ENCODE measurements at places on chromosomes 16 and 17. TPM values are rescaled to one million over a fixed set of nuclear protein-coding genes. Genes with fewer than 3 reads are reported as not detected.
A peak's percentile ranks its signal among the peaks of the same experiment; 100 is the strongest.

GRCh38 chr17:81890447-81891302 lies 711 bp downstream of the ALYREF start:
- peaks cover 23% of the 10 kb centered on the region for H3K36me3 ChIP-seq
- peaks cover 32% of the 10 kb centered on the region for H3K4me1 ChIP-seq
- no peak for DNase-seq
- peak overlapping the region; percentile 89 for H3K4me3 ChIP-seq
- no peak overlapping the region for H3K27ac ChIP-seq
- no peaks in the 10 kb centered on the region for H3K27me3 ChIP-seq

SLFN14 gene
- not detected for total RNA-seq

DNA sequence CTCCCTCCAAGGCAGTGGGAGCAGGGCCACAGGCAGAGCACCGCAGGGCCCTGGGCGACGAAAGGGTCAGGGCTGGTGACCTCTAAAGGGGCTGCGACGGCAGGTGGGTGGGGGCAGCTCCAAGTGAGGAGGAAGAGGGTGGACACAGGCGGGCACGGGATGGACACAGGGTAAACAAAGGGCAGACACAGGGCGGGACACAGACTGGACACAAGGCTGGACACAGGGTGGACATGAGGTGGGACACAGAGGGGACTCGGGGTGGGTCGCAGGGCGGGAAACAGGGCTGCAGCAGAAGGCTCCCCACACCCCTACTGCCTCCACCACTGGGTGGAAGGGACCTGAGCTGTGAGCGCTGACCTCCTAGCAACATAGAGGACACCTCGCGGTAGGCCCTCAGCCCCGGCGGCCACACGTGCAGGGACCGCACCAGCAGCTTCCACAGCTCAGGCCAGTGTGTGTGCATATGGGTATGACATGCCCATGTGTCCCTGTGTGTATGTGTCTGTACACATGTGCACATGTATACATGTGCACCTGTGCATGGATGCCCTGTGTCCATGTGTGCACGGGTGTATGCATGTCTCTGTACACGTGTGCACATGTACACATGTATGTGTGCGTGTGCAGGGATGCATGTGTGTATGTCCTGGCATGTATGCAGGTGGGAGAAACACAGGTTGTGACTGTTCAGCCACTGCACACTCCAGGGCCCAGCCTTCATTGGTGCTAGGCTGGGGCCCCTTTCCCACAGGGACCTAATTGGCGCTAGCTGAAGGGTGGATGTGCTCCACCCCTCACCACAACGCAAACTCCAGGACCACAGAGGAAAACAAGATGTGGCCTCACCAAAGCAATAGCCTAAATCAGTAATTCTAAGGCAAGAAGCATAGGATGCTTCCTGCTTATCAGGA lies 7.6 kb downstream of the LMF1 start:
- peaks cover 20% of the 10 kb centered on the region for H3K4me1 ChIP-seq
- no peak for DNase-seq
- H3K4me3 ChIP-seq = no peak overlapping the region
- H3K27ac ChIP-seq = peak overlapping the region; percentile 84

GRCh38 chr17:3992370-3992769 lies 28.1 kb upstream of the ATP2A3 start:
- H3K4me1 ChIP-seq = no peaks in the 10 kb centered on the region
- no peaks in the 10 kb centered on the region for H3K36me3 ChIP-seq
- H3K4me3 ChIP-seq = no peak overlapping the region
- H3K27me3 ChIP-seq = no peaks in the 10 kb centered on the region
- H3K27ac ChIP-seq = no peak overlapping the region

DNA sequence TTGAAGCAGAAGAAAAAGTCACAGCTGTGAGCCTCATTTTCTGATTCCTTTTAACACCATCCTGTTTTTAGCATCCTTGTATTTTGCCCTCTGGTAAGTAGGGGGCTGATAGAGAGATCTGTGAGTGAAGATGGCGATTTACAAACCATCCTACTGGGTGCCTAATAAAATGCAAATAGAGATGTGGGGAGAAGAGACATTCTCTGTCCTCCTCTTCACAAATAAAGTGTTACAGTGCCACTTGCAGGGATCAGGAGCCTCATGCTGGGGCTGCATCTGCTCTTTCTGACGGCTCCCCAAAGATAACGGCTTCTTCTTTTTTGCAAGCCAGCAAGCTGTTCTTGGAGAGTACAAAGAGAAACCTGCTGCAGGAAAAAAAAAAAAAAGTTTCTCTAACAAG lies 418.6 kb downstream of the TOX3 start:
- no peaks in the 10 kb centered on the region for H3K4me1 ChIP-seq
- H3K36me3 ChIP-seq = no peaks in the 10 kb centered on the region
- H3K4me3 ChIP-seq = no peak overlapping the region
- H3K27me3 ChIP-seq = no peaks in the 10 kb centered on the region
